ENCODE measurements at places on chromosomes 4 and X.

DNA sequence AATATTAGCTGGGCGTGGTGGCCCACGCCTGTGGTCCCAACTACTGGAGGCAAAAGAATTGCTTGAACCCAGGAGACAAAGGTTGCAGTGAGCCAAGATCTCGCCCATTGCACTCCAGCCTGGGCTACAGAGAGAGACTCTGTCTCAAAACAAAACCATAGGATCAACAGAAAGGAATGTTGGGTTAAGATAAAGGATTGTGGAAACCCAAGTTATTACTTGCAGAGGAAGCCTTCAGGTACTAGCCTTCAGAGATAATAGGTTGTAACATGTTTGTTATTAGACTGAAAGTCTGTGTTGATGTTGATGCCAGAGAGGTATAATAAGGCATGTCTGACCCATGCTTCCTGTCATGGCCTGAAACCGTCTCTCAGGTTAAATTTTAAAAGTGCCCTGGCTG, 16.9 kb downstream of the SSX5 start:
- DNase-seq: no peak

- DNase-seq: peak; percentile 25
Observed at GRCh38 chrX:48715072-48715471, 18.5 kb downstream of the SUV39H1 start.

DNA sequence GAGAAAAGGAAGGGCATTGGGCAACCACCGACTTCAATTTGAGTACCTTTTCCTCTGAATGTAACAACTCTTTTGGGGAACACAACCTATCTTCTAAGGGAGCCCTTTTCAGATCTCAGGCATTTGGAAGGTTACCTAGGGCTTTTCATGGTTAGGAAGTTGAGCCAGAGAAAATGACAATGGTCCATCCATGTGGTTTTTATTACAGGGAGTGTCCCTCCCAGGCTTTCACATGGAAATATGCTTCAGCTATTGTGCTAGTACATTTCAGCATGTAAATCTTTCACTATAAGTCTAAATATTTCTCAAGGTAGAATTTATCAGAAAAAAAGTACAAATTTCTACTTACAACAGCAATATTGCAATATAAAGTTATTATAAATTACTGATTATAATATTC, 259.8 kb downstream of the IQCM start:
- no peak for DNase-seq

DNA sequence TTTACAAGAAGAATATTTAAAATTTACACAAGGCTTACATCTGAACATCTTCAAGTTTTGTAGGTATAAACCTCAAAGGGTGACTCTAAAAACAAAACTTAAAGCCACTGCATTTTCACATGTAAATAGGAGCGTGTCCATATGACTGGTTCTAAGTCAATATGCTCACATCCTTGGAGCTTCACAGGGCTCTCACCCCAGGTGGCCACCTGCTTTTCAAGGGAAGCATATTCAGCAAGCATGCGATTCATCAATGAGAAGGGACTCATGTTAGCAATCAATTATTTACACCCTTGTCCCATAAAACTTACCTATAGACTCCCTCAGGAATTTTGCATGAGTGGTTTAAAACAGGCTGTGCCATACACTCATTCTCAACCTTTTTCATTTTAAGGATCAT, 17.8 kb upstream of the KLHL34 start:
- DNase-seq: no peak

DNA sequence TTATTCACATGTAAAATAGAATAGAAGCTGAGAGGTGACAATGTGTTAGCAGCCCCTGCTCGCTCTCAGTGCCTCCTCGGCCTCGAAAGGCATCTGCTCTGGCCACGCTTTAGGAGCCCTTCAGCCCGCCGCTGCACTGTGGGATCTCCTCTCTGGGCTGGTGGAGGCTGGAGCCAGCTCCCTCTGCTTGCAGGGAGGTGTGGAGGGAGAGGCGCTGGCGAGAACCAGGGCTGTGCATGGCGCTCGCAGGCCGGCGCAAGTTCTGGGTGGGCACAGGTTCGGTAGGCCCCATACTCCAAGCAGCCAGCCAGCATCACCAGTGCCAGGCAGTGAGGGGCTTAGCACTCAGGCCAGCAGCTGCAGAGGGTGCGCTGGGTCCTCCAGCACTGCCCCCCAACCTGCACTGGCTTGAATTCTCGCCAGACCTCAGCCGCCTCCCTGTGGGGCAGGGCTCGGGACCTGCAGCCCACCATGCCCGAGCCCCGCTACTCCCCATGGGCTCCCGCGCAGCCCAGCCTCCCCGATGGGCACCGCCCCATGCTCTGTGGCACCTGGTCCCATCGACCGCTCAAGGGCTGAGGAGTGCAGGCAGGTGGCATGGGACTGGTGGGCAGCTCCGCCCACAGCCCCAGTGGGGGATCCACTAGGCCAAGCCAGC, 1346.7 kb upstream of the IGFBP7 start:
- DNase-seq: no peak

- no peak for DNase-seq
Observed at GRCh38 chr4:43360296-43360695, 467.8 kb downstream of the GRXCR1 start.

DNA sequence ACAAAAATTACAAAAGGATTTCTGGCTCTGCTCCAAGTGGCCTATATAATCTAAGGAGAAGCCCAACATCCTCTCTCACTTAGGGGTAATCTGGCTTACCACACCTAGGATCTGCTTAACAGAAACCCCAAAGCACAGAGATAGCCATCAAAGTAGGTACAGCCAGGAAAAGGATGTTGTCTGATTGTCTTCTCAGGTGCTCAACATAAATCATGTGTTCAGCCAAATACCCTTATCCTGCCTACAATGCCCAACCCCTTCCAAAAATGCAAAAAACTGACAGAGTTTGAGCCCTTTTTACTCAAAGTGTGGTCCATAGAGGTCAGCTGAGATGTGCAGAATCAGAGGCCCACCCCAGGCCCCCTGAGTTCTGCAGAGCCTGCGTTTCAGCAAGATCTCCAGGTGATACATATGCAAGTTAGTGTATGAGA, 53.9 kb downstream of the PPM1K start:
- no peak for DNase-seq
